ENCODE measurements at places on chromosomes 6 and 20.

DNA sequence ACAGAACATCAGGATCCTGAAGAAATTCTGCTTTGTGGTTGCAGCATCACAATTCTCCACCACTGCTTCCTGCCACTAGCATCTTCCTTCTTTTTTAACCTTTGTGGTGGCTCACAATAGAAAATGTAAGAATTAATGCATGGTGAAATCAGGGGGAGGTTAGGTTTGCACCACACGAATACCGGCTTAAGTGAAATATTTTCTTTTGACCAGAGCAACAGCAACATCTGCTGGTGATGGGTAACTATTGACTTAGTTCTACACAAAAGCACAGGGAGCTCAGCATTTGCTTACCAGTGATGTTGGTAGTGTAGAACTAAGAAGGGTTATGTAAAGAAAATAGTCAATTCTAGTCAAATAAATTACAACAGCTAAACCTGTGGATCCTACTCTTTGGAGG is 280.5 kb downstream of the SYNE1 start:
- DNase-seq, result no peak

DNA sequence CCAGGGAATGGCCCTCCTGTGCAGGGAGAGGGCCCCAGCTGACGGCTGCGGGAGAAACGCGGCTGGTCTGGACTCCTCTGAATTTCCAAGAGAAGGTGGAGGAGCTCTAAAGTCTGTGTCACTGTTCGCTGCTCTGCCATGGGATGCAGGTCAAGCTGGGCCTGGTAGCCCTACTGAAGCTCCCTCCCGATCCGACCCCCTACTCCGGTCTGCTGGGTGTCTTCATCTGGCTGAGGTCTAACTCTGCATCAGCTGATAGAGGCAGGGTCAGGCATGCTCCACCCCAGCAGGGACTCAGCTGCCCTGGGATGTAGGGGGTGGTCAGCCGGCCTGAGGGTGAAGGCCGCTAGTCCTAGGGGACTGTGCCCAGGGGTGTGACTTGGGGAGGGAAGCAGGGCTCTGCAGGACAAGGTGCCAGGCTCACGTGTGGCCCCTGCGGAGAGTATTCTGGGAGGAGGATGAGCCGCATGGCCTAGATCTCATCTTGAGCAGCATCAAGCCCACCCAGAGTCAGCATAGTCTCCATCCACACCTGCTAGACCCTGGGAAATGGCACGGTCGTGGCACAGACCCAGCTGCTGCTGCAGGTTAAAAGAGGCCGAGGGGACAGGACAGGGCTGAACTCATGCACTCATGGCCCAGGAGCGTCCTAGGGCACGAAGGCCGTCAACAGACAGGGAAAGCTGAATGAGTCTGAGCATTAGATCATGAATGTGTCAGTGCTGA is 1.4 kb downstream of the CST3 start:
- no peak for DNase-seq

GRCh38 chr6:22087960-22088706 is 208.7 kb downstream of the PRL start:
- no peak for DNase-seq

DNA sequence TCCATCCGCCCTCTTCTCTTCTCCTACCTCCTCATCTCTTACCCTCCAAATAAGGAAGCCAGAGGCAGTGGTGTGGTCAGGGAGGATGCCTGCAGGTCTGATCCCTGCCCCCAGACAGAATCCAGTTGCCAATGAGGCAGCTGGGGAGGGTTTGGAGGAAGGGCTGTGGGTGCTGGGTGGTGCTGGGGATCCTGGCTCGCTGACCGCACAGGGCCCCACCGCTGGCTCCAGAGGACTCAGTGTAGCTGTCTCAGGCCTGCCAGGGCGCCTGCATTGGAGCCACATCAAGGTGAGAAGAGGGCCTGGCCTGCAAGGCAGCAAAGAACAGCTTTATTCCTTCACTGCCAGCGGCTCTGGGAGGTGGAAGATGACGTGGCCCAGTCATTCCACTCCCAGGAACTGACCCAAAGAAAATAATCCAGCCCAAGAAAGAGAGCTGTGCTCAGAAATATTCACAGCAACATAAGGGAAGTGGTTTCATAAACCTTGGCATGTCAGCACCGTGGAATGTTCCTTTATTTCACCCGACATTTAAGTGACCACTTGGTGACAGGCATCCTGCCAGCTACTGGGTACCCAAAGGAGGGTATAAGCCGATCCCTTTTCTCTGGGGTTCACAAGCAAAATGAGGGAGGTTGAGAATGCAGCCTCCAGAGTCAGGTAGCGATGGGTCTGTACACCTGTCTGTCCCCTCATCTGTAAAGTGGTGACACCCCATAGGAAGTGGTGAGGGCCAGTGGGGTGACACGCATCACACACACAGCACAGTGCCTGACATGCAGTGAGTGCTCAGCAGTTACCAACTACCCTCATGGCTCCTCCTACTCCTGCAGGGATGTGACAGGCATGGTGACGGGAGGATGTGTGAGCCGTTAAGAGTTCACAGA is 125.1 kb downstream of the SNX5 start:
- no peak for DNase-seq

DNA sequence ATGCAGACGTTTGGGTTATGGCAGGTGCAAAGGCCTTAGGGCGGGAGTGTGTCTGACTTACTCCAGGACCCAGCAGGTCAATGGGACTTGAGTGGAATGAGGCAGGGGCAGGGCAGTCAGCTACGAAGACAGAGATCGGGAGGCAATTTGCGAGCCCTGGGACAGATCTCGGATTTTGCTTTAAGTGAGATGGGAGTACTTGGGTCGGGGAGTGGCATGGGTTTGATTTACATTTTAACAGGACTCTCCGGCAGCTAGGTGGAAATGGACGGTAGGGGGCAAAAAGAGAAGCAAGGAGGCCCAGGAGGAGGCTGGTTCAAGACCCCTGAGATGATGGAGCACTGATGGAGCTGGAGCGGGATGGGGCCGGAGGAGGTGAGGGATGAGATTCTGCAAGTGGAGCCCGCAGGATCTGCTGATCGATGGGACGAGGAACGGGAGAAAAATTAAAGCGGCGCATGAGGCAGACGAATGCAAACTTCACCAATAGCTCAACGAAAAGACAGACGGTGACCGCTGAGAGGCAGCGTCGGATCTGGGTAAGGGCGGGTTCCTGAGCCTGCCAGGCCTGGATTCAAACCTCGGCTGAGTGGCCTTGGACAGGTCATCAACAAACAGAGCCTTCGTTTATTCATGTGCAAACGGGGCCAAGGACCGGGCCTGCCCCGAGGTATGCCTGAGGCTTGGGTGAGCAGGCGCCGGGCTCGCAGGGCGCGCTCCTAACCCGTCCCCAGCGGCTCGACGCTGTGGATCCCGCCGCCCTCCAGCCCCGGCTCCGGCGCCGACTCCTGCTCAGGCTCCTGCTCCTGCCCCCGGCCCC is 756 bp upstream of the RBCK1 start:
- DNase-seq, result peak; percentile 36

DNA sequence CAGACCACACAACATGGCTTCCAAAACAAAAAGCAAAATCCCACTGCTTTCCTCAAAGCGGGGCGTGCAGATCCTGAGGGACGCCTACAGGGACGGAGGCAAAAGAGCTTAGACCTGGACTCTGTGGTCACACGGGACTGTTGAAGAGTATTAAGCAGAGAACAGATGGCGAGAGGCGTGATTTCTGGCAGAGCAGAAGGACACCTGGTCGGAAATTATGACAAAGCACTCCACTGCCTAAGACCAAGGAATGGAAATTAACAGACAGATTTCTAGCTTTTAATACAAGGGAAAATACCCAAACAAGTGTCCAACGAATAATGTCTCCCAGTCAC is 15.4 kb downstream of the CST7 start:
- no peak for DNase-seq

- no peak for DNase-seq
These were observed 43.0 kb downstream of the GOPC start for GRCh38 chr6:117559299-117559698.

DNA sequence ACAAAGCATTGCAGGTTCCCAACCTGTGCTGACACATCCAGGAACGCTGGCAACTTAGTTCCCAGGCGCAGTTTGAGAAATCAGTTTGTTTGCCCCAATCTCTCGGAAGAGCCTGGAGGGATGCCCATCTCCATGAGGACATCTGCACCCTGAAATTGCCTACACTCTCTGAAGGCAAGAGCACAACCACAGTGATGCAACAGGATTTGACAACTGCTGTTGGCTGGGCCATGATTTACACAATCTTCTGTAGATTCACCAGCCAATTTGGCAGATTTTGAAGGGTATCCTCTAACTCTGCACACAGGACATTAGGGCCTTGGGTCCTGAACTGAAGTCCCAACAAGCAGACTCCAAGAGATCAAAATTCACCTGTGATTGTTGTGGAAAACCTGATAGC is 3.4 kb downstream of the APMAP start:
- no peak for DNase-seq

All from stimulated activated CD4-positive, alpha-beta T cell treated with anti-CD3 and anti-CD28 coated beads, TNF-alpha, amount 100 ng/mL, for 4 hours (primary cell).